ENCODE measurements at places on chromosomes 1 and 21. TPM values are rescaled to one million over a fixed set of nuclear protein-coding genes. Genes with fewer than 3 reads are reported as not detected.

Gene DMBX1
- not detected for total RNA-seq

Gene TMEM82
- total RNA-seq, result not detected

Gene SLC6A17
- 13.9 TPM for total RNA-seq

Gene TRIM58
- 3.1 TPM for total RNA-seq

Gene SPRR5
- not detected for total RNA-seq

Gene CAPN8
- total RNA-seq, result not detected

Gene CATSPERE
- 2.0 TPM for total RNA-seq

Gene URB2
- 13.1 TPM for total RNA-seq

Gene TFF2
- not detected for total RNA-seq

Gene LCE6A
- total RNA-seq, result not detected

Gene LENEP
- 2.7 TPM for total RNA-seq

Gene CADM3
- total RNA-seq, result 112 TPM

- no peak for DNase-seq
Observed at GRCh38 chr21:45356653-45357435, 48.1 kb upstream of the COL18A1 start.

DNA sequence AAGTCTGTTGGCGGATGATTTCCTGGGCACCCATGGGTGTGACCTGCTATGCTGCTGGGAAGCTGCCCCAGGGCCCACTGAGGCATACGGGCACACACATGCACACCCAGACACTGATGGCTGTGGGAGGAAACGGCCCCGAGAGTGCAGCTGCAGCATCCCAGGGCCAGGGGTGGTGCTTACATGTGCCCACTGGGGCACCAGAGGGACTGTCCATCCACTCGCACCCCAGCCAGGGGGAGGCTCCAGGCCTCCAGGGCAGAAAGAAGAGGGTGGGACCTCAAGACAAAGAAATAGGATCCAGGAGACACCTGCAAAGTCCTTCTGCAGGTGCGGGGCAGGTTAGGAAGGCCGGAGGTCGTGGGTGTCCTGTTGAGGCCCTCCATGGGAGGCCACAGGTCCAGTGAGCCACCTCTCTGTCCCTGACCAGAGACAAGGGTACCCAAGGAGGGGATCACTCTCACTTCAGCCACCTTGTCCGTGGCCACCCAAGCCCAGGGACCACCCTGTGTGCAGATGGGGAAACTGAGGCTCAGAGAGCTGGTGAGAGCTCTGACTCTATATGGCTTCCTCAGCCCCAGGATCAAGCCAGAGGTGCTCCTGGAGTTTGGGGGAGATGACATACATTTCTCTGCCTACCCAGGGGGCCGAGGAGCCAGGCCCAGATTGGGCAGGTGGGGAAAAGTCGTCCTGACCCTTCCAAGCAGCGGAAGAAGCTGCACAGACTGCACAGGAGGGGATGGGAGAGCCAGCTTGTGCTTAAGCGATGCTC, 57.1 kb downstream of the WNT9A start:
- DNase-seq, result no peak

- DNase-seq, result no peak
Observed at GRCh38 chr1:82927753-82928152, 1071.2 kb downstream of the TTLL7 start.

GRCh38 chr1:23772049-23772853, 6.0 kb upstream of the PITHD1 start:
- peak; percentile 72 for DNase-seq

DNA sequence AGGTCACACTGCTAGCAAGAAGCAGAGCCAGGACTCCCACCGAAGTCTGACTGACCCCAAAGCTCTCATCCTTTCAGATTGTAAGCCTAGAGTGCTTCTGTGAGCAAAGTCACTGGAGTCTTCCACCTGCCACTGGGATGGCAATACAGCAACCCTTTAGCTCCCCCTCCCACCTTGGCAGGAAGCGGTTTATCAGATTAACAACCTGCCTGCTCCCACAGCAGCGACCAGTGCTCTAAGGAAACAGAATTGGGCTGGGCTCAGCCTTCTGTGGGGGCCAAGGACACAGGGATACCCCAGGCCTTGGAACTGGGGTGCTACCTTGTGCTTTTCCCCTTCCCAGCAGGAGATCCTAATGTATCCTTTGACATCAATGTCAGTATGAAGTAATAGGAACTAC, 76.0 kb downstream of the GFI1 start:
- DNase-seq, result no peak

GRCh38 chr21:37060296-37060695, 12.6 kb downstream of the PIGP start:
- DNase-seq, result peak; percentile 62

- no peak for DNase-seq
Observed at GRCh38 chr1:63328781-63329180, 6.4 kb downstream of the FOXD3 start.

GRCh38 chr1:57578099-57578498, 154.2 kb upstream of the DAB1 start:
- DNase-seq, result no peak

DNA sequence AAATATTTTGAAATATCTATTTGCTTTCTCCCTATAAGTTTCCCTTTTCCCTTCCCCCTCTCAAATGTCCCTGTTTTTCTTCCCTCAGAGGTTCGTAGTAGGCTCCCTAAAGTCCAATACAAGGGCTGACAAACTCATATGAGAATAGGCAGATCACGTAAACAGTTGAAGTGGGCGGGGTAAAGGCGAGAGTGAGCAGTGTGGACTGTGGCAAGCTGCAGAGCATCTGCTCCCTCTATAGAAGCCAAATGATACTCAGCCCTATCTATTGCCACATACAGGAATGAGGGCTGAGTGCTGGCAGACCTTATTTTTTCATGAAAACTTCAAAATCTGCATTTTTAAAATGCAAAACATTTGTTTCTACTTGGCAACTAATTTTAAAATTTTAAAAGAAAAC, 26.3 kb downstream of the PRDX6 start:
- DNase-seq, result no peak

GRCh38 chr1:215269955-215270354, 187.4 kb downstream of the KCNK2 start:
- DNase-seq, result no peak

GRCh38 chr1:174074757-174075156, 52.6 kb upstream of the RC3H1 start:
- DNase-seq, result no peak

- no peak for DNase-seq
Observed at GRCh38 chr1:93907718-93908117, 1.5 kb downstream of the GCLM start.

GRCh38 chr1:115807723-115808122, 33.2 kb downstream of the NHLH2 start:
- DNase-seq, result no peak

DNA sequence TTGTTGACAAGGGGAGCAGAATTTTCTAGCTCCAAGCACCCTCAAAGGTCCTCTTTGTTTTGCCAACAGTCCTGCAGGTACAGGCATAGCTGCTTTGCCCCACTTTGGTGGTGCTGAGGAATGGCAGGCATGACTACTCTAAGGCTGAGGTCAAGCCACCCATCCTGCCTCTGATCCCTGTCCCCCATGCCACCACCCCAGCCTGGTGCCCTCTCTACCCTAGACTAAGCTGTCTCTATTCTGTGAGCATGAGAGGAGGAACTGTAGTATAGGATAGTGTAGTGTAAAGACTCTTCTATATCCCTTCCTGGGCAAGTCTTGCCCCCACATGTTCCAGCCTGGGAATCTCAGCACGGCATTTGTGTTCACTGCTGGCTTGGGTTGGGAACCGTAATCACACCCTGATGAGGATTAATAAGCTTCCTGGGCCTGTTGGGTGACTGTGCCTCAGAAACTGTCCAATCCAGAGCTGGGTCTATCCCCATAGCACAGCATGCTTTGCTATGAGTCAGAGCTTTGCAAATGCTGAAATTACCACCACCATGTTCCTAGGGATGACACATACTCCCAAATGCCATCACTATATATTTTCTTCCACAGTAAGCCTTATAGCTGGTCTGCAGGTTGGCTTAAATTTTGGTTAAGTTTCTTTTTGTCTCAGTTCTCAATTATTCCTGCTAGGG, 105.7 kb upstream of the PPP2R5A start:
- no peak for DNase-seq

DNA sequence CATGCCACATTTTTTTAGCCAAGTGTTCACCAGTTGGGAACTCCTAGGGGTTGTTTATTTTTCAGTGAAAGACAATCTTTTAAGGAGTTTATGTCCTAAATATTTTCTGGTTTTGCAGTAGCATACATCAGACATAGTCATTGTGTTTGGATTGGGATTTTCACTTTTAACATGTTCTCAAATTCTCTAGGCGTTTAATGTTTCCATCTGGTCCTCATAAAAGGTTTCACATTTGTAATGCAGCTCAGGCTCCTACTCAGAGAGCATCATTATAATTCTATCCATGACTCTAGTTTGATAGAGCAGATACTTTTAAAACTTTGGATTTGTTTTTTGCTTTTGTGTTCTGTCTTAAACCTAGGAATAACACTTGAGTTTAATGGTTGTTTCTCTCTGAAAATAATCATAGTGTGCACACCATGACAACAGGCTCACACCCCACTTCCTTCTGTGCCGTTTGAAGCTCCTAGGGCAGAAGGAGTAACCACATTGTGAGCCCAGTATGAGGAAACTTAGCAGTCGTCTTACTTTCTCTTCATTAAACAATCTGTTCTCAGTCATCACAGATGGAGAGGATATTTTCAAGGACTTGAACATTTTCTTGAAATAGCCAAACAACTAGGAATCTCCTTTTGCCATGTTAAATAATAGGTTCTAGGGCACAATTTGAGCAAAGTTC, 219.6 kb downstream of the PDE4B start:
- DNase-seq, result no peak

DNA sequence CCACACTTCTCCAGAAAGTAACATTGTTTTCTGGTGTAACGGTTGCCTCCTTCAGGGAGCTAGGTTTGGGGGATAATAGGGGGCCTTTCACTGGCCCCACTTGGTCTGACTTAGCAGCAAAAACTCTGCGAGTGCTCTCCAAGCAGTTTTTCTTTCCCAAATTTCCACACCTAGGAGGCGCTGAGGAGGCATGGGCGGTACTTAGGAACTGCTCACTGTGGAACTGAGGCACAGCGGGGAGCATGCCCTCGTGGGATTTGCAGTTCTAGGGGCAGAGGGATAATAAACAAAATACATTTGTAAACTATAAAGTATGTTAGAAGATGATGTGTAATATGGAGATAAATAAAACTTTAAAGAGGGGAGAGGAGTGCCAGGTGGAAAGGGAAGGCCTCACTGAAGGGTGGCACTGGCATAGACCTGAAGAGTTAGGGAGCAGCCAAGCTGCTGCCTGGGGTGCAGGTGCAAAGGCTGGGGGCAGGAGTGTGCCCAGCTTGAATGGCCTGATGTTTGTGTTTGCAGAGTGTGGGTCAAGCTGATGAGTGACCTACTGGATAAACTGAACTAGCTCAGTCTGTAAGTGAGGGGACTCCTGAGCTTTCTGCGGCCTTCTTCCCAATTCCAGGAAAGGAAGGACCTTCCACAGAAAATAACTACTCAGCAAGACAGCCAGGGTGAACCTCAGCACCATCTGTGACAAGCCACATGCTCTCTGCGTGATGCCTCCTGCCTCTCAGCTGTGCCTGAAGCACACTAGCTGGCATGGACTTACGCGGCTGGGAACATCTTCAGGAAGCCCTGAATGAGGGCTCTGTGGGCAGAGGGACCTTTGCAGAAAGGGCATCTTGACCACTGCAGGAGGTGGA, 1.9 kb downstream of the EPHX1 start:
- DNase-seq, result no peak

DNA sequence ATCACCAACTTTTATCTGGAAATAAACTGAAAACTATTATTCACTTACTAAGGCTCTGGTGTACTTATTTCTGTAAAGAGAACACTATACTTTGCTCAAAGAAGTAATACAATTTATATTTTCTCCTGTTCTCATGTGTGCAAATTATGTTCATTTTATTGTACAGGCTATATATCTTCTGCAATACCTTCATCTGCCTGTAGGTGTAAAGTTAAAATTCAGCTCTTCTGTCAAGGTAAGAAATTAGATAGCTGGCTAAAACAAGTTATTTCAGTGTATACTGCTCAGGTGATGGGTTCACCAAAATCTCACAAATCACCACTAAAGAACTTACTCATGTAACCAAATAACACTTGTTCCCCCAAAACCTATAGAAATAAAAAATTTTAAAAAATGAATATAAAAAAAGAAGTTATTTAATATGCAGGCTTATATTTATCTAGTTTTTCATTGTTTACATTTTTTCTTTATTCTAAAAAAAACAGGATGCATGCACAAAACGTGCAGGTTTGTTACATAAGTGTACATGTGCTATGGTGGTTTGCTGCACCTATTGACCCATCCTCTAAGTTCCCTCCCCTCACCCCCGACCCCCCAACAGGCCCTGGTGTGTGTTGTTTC, 81.5 kb downstream of the PTGER3 start:
- DNase-seq, result no peak

- DNase-seq, result no peak
Observed at GRCh38 chr1:226373376-226373775, 34.5 kb downstream of the PARP1 start.

- DNase-seq, result no peak
Observed at GRCh38 chr1:210558302-210558701, 229.6 kb downstream of the HHAT start.

GRCh38 chr1:226919587-226919986, 20.5 kb upstream of the COQ8A start:
- DNase-seq, result no peak

DNA sequence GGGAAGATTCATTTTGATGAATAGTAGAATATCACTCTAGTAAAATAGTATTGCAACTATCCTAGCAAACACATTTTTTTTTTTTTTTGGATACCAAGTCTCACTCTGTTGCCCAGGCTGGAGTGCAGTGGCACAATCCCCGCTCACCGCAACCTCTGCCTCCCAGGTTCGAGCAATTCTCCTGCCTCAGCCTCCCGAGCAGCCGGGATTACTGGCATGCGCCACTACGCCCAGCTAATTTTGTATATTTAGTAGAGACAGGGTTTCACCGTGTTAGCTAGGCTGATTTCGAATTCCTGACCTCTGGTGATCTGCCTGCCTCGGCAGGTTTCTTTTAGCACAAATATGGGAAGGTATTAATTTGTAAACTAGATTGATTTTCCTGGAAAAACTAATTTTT, 33.8 kb downstream of the KCTD3 start:
- DNase-seq, result no peak

- no peak for DNase-seq
Observed at GRCh38 chr1:97306504-97306903, 584.9 kb downstream of the PTBP2 start.

Measured in occipital lobe (tissue), 3 donors.